Fibroblast of pulmonary artery (primary cell): ENCODE measurements at places on chromosomes 5 and 9.

- no peak for DNase-seq
Measured at GRCh38 chr9:89878687-89879086, 273.9 kb downstream of the GADD45G start.

DNA sequence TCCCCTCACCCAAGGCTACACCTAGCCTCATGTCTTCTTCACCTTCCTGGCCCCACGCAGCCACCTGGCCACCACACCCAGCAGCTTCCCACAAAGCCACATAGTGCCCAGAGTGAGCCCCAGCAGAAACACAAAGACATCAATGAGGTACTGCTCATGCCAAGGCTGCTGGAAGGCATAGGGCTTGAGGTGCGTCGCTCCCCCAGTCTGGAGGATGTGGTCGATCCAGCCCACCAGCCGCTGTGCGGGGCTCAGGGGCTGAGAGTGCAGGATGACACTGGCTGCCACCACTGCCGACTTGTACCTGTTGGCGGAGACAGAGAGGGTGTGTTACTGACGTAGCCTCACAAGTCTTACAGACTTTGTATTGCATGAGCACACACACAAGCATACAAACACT lies 15.8 kb upstream of the CAPSL start:
- no peak for DNase-seq

DNA sequence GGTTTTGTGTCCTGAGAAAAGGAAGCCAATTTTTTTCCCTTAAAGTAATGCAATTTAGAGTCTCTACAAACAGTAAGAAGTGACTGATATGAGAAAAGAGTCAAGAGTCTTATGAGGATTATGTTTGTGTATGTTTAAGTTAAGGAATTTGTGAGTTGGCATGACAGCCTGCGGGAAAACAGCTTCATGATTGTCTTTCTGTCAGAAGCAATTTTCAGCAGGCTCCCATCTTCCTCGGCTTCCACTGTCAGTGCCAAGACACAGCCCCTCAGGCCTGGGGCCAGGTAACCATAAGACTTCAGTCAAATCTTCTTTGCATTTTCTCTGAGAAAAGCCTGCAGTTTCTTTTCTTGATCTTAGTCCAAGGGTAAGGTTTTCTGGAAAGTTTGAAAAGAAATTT lies 17.0 kb upstream of the SELENOP start:
- DNase-seq, result no peak

DNA sequence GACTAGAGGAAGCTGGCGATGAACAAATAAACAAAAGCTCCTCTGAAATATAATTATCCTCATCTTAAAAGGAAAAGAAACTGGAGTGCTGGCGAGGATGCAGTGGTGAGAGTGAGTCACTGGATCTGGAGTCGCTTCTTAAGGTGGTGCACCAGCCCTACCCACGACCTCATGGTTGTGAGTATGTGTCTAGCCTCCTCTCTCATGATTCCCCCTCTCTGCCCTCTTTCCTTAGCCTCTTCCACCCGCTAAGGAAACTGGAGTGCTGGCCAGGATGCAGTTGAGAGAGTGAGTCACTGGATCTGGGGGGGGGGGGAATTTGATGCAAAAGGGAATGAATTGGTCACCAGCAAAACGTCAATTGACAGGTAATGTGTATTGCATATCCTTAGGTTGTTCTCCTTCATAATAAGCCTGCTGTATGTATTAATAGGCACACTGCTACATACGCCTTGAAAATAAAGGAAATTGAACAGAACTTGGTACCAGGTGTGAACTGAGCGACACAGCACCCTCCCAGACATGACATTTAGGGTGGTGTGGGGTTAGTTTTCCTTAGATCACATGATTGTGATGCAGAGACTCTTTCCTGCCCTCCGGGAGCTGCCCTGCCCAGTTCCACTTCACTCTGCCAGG lies 36.3 kb upstream of the EBF1 start:
- DNase-seq, result peak; percentile 30

DNA sequence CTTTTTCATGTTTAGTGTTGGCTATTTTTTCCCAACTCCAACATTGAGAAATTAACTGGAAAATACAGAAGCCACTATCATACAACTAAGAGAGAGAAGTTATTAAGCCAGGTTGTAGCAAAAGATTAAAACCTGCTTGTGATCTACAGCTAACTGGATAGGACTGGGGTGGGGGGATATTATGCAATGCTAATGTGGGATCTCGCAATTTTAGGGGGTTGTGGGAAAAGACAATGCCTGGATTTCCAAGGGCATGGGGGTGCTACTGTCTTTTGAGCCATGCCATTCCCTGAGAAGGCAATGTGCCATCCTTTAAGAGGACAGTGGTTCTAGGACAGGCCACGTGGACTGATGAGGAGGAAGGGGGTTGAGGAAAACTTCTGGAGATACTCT lies 46.5 kb downstream of the MARCHF3 start:
- DNase-seq, result no peak

GRCh38 chr5:111781200-111781599 lies 24.2 kb upstream of the NREP start:
- peak; percentile 57 for DNase-seq

DNA sequence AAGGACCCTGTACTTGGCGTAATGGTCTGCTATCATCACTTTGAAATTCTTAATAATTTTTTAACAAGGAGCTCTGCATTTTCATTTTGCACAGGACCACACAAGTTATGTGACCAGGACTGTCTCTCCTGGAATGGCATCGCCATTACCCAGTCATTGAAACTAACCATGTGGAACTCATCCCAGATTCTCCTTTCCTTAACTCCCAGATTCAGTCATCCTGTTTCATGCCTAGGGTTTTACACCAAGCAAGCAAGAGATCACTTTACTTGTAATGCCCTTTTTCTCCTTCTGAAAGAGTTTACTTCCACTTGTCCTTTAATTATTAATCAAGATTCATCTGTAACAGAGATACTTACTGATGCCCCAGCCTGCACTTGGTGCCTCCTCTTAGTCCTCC lies 12.0 kb downstream of the FRMD3 start:
- DNase-seq, result no peak

GRCh38 chr5:118906947-118907346 lies 81.4 kb downstream of the DTWD2 start:
- DNase-seq, result no peak

GRCh38 chr9:79173932-79174331 lies 397.8 kb upstream of the TLE4 start:
- no peak for DNase-seq

- no peak for DNase-seq
Measured at GRCh38 chr5:175284806-175285205, 159.2 kb downstream of the DRD1 start.

DNA sequence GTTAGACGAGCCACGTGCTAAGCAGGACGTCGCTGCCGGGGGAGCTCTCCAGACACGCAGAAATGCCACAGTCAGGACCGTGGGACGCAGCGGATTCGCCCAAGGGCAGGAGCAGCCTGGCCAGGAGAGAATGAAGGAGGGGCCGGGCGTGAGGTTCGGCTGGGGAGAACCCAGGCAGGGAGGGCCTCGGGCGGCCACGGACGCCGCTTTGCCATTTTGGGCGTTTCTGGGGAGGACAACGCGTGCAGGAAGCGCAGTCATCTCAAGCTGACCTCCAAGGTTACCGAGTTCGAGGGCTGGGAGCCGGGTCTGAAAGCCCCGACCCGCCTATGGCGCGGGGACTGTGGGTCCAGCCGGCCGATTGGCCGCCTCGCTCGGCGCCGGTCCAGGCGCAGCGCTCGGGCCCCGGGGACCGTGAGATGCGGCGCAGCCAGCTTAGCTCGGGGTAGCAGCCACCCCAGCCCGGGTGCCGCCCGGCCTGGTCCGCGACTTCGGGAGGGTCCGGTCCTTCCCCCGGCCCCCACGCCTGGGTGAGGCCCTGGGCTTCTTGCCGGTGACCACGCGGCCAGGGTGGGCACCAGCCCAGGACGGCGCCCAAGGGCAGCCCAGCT lies 760 bp upstream of the MAN1B1 start:
- DNase-seq, result peak; percentile 26

DNA sequence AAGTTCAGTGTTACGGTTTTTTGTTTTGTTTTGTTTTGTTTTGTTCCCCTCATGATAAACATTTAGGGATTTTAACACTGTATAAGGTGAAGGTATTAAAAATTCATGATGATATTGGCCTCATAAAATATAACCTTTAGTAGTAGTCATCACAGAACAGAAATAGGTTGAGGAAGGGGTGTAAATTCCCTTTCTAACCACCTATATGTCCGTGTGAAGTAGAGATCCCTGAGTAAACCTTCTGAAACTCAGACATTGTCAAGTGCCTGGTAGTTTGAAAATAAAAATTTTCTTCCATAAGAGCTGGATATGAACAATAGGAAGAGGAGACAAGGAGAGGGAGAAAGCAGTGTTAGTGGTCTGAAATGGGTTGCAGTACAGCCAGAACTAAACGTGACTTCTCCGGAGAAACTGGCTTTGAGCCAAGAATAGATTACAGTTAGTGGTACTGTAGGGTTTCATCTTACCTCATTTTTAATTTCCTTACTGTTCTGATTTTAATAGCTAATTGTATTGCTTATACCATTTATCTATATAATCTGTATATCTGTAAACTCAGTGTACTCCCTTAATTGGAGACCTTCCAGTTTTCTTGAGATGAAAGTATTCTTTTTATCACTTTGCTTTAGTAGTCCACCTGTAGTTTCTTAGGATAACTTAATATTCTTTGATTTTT lies 18.3 kb downstream of the UGCG start:
- peak; percentile 64 for DNase-seq

DNA sequence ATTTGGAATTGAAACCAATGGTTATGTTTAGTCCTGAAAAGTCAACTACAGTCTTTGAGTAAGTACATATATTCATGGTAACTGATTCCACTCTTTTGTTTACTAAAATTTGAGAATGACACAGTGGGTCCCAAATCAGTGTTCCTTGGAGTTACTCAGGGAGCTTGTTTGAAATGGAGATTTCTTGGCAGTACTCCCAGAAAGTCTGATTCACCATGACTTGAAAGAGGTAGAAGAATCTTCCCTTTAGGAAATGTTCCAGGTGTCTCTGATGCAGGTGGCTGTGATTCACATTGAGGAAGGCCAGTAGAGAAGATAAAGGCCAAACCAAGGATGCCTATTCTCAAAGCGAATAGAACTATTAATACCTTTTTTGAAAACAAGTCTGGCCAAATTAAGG lies 1078.3 kb downstream of the CDH12 start:
- DNase-seq, result peak; percentile 4

GRCh38 chr5:80644900-80645299 lies 9.6 kb upstream of the MSH3 start:
- peak; percentile 7 for DNase-seq

- peak; percentile 48 for DNase-seq
Measured at GRCh38 chr5:78803353-78803752, 154.8 kb upstream of the LHFPL2 start.

DNA sequence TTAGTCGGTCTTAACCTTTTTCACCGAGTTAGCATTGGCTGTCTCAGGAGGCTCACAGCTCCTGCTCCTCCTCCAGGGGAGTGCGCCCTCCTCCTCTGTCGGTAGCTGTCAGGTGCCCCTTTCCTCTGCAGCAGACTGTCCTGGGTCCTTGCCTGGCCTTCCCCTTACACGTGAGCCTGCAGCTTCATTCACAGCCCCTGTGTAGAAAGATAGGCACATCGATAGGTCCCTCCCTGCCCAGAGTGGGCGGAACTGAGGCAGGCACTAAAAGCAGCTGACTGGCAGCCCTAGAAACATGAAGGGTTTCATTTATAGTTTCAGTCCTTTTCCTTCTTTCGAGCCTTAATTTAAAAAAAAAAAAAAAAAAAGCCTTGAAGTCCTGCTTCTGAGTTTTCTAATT lies 17.2 kb downstream of the TENT4A start:
- DNase-seq, result no peak

DNA sequence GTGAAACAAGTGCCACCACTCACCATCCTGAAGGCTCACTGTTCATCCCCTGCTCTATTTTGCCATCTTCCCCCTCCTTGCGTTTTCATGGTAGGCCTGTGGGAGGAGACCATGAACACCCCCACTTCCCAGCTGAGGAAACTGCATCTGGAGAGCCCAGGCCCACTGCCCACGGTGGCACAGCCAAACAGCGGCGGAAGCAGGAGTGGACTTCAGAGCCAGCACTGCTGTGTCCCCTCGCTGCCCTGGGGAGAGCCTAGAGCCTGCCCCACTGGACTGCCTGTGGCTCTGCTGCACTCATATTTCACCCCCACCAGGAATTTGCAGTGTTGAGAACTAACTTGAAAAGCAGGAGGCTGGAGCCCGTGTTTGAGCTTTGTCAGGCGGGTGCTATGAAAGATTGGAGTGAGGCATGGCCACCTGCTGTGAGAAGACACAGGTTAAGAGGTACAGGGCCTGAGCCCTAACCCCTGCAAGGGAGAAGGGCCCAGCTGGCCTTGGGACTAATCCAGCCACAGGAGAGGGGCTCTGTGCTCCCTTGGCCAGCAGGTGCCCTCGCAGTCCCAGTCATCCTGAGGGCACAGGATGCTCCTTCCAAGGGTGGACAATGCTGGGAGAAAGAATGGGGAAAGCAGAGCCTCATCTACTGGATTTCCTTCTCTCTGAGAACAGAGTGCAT lies 79.0 kb downstream of the MACROH2A1 start:
- DNase-seq, result no peak

- no peak for DNase-seq
Measured at GRCh38 chr5:99945478-99946442, 589.4 kb upstream of the FAM174A start.

DNA sequence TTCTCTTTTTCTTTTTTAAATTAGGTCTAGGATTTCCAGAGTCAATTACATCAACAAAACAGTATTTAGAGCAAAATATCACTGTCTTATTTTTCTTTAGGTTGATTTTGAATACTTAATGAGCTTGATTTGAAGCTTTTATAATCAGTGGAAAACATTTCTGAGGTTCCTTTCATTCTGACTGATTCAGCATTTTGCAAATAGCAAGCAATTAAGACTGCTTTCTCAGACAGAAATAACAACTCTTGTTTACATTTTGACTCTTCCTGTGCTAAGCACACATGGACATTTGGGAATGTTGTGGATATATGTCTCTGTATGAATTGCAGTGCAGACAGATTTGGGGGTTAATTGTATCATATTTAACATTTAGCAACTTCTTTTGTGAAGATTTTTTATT lies 22.2 kb upstream of the MCCC2 start:
- DNase-seq, result no peak

DNA sequence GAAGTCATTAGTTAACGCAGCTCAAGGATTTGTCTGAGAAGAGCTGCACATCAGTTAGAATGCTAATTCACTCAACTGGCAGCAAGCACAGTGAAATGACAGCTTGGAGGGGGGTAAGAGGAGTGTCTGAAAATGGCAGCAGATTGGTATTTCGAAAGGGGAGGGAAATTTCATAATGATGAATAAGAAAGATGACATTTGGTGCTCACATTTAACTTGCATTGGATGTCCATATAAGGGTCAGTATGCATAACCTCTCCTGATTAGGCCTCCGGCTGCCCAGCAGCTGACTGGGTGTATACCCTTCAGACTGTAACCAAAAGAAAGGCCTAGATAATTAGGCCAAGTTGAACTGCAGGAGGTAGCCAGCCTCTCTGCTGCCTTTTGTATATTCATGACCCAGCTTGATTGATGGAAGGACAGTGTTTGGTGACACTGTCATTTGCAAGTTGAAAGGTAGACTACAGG lies 131.0 kb downstream of the PBX3 start:
- peak; percentile 61 for DNase-seq

DNA sequence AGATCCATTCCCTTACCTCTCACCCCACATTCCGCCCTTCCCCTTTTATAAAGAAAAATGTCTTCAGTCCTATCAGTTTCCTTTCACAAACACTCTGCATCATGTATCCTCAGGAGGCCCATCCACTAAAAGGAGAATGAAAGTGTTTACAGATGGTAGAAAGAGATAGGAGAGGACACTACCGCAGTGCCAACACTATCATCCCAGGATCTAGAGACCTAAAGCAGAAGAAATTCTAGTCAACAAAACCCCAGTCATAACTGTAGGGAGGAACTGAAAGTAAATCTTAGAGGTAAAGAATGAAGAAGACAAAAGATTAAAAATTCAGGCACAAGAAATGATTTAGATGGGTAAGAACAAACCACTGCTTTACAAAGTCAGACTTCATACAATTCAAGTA lies 114.1 kb downstream of the MLLT3 start:
- DNase-seq, result no peak
